Stimulated activated CD4-positive, alpha-beta T cell treated with anti-CD3 and anti-CD28 coated beads, Interleukin-1b, Interleukin-23, amount 100 ng/mL, for 1 hour (primary cell): ENCODE measurements at places on chromosomes 6 and 20.

DNA sequence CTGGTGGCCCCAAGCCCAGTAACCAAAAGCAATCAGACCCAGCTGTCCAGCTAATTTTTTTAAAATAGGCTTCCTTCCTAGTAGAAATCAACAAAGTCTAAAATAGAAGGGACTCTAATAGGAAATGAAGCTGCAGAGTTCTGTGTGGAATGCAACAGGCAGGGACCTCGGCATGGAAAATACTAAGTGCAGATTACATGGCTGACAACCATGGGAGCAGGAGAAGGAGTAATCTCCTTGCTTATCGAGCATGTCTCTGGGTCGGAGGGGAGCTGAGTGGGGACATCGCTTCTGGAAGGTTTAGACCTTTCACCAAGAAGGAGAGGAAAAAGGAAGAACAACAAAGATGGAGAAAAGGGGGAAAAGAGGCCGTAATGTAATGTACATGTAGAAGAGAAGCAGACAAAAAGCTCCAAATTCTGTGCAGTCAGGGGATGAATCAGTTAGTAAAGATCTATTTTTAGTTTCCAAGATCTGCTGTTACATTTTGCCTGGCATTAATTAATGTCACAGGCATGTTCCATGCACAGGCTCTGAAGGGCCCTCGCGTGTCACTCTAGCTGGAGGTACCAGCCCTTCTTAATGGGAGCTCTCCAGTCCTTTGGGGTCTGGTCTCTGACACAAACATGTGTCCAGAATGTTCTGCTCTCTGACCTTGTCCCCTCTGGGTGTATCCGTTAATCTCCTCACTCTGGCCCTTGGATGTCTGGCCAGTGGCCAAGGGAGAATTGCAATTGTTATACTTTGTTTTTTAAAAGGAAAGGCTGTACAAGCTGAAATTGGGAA is 16.6 kb upstream of the ZNF831 start:
- DNase-seq: no peak

GRCh38 chr6:155001482-155001881 is 6.4 kb downstream of the TIAM2 start:
- no peak for DNase-seq

DNA sequence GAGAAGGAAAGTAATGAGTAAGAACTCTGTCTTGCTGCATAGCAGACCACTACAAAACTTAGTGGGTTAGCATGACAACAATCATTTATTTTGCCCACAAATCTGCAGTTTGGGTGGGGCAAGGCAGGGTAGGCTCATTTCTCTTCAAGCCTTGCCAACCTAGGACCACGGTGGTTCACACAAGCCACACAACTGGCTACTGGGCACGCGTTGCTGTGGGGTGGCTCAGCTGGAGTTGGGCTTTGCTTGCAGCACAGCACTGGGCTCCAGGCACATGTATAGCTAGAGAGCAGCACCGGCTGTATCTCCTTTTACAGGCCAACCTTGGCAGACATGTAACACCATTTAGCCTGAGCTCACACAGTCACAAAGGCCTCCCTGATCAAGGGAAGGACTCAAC is 4.6 kb upstream of the NXT1 start:
- no peak for DNase-seq

GRCh38 chr6:75824160-75824559 is 75.1 kb downstream of the MYO6 start:
- DNase-seq: no peak

DNA sequence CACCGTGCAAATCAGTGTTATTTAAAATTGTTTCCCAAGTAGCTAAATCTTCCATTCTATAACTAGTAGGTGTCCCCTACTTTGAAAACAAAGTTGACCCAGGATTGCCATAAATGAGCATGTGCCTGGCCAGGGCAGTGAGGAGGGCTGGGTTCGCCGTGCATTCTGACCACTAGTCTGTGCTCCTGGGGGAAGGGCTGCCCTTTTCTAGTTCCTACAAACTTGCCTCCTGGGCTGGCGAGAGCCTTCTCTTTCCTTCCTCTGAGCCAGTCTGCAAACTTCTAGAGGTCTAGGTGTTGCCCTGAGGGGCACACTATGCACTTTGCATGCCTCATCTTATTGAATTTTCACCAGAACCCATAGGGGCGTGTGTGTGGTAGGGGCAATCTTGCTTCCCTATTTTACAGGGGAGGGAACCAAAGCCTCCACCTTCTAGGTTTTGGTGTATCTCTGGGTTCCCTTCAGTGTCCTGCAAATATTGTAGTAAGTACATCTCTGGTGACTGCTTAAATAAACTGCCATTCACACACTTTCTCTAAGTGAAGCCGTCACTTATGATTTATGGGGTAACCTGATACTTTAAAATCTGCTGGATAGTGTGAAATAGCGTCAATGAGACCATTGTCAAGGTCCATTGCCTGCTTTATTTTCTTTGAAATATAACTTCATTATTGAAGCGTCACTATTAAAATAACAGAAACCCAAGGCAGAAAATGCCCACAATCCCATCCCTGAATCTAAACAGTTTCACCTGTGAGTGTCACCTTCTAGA is 42.2 kb downstream of the CDH26 start:
- DNase-seq: no peak

DNA sequence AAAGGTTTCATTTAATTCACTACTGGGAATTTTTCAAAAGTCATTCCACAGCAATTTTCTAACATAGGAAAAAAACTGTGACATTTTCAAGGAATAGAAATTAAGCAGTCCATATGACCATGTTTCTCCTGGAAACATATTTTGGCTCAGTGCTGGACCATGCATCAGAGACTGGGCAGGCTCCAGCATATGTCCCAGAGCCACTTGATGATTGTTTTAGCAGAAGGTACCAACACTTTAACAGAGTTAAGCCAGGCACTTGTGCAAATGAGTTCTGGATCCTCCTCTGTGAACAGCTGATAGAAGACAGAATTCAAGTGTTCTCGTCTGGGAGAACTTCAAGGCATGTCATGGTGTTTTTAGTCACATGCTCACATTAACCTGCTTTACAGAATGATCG is 516.3 kb downstream of the COL12A1 start:
- DNase-seq: no peak

- DNase-seq: no peak
These were observed 1.7 kb downstream of the SAPCD1 start for GRCh38 chr6:31764198-31764597.

DNA sequence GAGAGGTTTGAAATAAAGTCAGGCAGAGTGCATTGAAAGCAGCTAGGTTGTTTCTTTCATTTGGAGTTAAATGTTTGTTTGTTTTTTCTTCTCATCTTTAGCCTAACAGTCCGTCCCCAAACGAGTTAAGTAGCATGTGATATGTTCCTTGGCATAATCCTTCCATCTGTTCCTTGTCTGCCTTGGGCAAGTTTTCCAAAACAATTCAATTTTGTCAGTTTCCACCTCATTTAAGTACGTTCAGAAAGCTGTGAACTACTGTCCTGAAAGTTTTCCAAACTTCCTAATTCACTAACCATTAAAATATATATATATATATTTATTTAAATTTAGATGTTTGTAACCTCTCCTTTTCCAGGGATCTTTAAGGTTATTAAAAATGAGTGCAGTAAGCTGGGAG is 61.8 kb upstream of the HDAC2 start:
- DNase-seq: no peak

DNA sequence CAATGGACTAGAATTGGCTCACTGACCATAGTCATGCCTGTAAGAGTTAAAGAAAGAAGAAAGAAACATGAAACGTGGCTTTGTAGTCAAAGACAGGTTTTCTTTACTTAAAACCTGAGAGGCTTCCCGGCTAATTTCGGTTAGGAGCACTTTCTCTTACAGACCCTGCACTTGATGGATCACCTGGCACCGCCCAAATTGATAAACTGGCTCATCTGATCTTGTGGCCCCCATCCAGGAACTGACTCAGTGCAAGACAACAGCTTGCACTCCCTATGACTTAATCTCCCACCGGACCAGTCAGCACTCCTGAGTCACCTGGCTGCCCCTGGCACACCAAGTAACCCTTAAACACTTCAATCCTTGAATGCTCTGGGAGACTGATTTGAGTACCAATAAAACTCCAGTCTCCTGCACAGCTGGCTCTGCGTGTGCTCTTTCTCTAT is 12.3 kb downstream of the TMEM14B start:
- no peak for DNase-seq

- no peak for DNase-seq
These were observed 18.6 kb downstream of the ADGRG6 start for GRCh38 chr6:142320366-142320765.
